NCI-H1417 treated with DMSO at 0.1 percent for 48 hours (cell line): ENCODE measurements at places on chromosomes 5 and 9.

GRCh38 chr9:132003896-132004295 is 75.8 kb downstream of the MED27 start:
- DNase-seq: no peak

GRCh38 chr9:82498541-82499317 is 510.2 kb downstream of the SPATA31D1 start:
- DNase-seq: no peak

GRCh38 chr5:177427919-177428573 is 1.6 kb downstream of the GRK6 start:
- no peak for DNase-seq

- no peak for DNase-seq
Measured at GRCh38 chr5:6723816-6724300, 10.6 kb downstream of the TENT4A start.

DNA sequence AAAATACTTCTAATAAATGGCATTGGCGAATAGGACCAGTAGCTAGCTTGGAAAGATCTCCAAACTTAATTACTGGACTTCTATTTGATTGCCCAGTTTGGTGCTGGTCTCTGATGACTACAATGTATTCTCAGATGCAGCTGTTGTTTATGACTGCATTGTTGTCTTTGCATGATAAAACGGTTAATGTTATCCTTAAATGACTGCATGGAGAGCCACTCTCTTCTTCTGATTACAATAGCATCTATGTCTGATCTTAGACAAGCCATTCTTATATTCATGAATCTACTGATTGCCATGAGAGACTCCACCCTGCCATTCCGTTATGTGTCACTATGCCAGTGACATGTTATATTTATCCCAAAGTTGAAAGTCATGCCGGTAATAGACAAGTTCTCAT is 42.9 kb upstream of the ERBIN start:
- DNase-seq: no peak

DNA sequence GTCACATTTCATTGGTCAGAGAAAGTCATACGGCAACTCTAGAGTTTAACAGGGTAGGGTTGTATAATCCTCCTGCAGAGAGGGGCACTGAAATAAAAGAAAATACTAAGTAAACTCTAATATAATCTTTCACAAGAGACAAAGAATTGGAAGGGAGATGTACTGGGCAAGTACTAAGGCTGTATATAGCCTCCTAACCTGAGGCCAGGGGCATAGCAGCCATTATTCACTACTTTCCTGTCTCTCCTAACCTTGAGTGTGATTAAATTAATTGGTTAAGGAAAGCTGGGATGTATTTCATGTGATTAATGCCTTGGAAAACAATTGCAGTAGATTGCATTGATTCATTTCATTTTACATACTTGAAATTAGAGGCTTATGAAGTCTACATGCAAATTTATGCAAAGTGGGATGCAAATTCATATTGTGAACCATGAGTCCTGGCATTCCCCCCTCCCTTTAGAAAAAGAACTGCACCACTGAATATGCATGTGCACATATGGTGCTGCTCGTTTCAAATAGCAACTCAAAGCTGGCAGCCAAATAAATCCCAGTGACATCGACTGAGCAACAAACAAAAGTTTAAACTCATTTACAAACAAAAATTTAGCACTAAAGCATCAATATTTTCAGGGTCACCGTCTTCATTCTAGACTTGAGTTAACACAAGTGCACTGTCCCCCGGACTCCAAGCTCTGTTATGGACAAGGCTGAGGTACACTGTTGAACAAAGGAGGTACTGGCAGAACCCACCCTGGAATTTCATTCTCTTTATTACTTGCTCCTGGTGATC is 70.0 kb downstream of the DMAC1 start:
- no peak for DNase-seq

GRCh38 chr5:107474716-107475489 is 195.8 kb downstream of the EFNA5 start:
- DNase-seq: no peak

- DNase-seq: no peak
Measured at GRCh38 chr5:158796812-158797497, 302.8 kb downstream of the EBF1 start.

DNA sequence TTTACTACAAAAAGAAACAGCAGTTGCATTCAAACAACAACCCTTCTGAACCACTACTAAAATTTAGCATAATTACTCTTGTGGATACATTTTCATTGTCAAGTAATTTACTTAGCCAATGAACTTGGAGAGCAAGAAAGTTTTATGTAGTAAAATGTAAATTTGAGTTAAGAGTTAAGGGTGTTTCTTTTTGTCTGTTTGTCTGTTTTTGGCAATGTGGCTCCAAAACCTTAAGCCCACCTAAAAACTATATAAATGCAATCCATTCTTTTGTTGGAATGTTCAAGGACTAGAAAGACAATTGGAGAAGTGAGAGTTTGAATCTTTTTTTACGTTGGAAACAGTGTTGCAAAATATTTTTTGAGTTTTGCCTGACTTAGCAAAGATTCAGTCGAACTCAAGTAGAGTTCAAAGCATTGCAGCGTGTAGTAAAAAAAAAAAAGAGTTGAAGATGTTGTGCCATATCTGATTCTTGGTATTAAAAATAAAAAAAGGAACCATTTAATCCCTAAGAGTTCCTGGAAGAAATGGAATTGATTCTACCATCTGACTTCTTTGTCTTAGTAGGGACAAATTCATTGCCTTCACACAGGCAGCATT is 867 bp downstream of the SYK start:
- no peak for DNase-seq

DNA sequence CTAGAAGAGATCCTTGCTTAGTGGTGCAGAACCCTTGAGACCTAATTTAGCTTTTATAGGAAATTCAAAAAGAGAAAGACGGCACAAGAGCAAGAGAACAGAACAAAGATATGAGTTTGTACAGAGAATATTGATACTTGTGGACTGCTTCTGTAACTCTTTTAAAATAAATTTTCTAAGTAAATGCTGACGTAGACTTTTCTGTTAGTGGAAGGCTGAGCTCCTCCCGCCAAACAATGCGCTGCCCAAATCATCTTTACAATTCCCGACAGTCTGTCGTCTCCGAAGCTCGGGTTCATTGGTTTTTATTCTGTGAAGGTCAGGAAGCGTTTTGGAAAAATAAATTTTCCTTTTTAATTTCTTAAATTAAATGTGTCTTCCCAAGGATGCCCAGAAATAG is 22.3 kb downstream of the RORB start:
- no peak for DNase-seq

DNA sequence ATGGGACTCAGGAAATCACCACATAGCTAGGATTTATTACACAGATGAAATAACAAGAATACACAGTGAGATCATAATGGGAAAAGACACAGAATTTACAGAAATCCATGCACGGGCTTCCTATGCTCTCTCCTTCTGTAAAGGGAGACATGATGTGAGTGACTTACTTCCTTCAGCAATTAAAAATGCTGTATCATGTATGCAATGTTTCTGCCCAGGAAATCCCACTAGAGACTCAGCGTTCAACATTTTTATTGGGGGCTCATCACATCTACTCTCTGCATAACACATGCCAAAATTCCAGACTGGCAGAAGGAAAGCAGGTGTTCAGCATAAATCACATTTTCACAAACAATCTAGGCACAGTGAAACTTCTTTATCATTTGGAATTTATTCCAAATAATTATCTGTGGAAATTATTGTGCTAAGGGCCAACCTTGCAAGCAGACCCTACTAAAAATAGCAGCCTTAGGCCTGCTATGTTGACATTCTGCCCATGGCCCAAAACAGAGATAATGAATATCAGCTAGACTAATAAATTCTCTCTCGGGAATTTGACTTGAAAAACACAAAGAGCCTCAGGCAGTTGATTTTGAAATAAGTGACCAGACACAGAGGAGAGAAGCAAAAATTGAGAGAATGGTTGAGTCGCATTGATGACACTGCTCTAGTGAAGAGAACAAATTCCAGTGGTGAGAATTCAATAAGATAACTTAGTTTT is 31.4 kb upstream of the SELENOP start:
- DNase-seq: no peak

DNA sequence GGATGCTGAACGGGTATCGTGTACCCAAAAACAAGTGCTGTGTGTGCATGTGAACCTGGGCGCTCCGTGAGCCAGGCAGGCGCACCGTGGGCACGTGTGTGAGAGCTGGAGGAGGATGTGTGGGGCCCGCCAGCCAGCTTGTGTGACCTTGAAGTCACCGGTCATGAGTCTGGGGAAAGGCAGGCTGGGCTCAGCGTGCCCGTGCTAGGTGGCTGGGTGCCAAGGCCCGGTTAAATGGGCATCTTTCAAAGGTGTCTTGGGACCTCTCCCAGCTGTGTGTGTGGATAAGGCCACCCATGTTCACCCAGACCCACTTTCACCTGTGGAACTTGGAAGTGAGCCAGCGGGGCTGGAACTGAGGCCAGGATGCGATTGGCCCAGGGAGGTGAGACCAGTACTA is 3.4 kb downstream of the KCNT1 start:
- no peak for DNase-seq
